Activated T-helper 17 cell treated with anti-CD3 and anti-CD28 coated beads, Interleukin-2, amount 50 U/mL, for 72 hours (primary cell): ENCODE measurements at places on chromosomes 4 and X.

GRCh38 chr4:80201252-80202151 lies 4.2 kb downstream of the PRDM8 start:
- peak; percentile 52 for ATAC-seq

GRCh38 chr4:77695774-77696173 lies 90.2 kb downstream of the CXCL13 start:
- peak; percentile 24 for ATAC-seq

GRCh38 chr4:23425570-23425969 lies 464.3 kb downstream of the PPARGC1A start:
- ATAC-seq = no peak

DNA sequence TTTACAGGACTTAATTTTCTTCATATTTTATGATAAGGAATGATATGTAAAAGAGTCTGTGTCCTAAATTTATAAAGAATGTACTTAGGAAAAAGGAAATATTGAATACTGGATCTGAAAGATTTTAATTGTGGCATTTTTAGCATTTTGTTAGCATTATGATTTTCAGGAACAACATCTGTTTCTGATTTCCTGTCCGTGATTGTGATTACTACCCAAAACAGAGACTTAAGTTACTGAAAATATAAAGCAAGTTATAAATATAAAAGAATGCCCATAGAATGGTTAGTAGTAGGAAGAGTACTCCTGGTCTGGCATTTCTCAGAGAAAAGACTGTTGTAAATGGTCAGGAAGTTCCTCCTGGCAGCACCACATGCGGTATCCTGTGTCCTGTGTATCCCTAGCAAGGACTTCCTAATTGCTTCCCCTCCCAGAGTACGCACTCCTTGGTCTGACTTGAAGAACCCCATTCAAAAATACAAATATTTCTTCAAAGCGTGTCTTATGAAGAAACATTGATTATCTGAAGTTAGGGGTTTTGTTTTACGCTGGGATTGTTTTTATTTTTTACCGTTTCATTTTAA lies 88.9 kb downstream of the RS1 start:
- no peak for ATAC-seq

GRCh38 chrX:134971926-134972325 lies 18.9 kb upstream of the SMIM10 start:
- no peak for ATAC-seq
